ENCODE measurements at places on chromosomes 12 and 14. TPM values are rescaled to one million over a fixed set of nuclear protein-coding genes. Genes with fewer than 3 reads are reported as not detected.

RASAL1 gene
- total RNA-seq = 4.4 TPM

GRCh38 chr14:54549862-54550261 lies 17.1 kb upstream of the SAMD4A start:
- peaks cover 1% of the 10 kb centered on the region for H3K27me3 ChIP-seq
- H3K27ac ChIP-seq = no peak overlapping the region
- DNase-seq = no peak

GRCh38 chr14:90871605-90872233 lies 55.5 kb upstream of the TTC7B start:
- DNase-seq = no peak
- H3K27ac ChIP-seq = no peak overlapping the region
- H3K4me3 ChIP-seq = no peak overlapping the region
- H3K27me3 ChIP-seq = no peaks in the 10 kb centered on the region
- peaks cover 23% of the 10 kb centered on the region for H3K36me3 ChIP-seq

- H3K27me3 ChIP-seq = peaks cover 27% of the 10 kb centered on the region
- H3K4me3 ChIP-seq = no peak overlapping the region
- DNase-seq = no peak
- no peaks in the 10 kb centered on the region for H3K4me1 ChIP-seq
Observed at GRCh38 chr12:54134850-54135249, 53.9 kb downstream of the SMUG1 start.
